ENCODE measurements at places on chromosomes 12 and 14.

- DNase-seq = no peak
These were observed 153.7 kb downstream of the CEP128 start for GRCh38 chr14:80787876-80788275.

- no peak for DNase-seq
These were observed 79.0 kb downstream of the WDR20 start for GRCh38 chr14:102218688-102219087.

- DNase-seq = peak; percentile 28
These were observed 612 bp downstream of the PHC1 start for GRCh38 chr12:8914716-8915526.

DNA sequence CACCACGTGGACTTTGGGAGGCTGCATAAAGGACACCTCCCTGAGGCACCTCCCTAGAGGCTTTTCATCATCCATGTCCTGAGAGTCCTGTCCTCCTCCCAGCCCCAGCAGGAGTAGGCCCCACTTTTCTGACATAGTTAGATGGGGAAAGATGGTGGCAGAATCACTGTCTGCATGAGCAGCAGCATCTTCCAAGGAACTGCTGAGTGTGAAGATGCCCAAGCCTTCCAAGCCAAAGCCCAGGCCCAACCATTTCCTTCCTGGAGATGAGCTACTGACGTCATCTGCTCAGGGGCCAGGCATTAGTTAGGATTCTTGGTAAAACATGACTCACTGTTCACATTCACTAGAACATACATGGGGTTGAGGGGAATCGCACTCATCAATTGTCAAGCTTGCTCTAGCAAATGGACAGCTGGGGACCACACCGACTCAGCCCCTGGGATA lies 37.3 kb downstream of the VDR start:
- DNase-seq = no peak

- DNase-seq = no peak
These were observed 35.6 kb downstream of the ANO4 start for GRCh38 chr12:100830003-100830795.

DNA sequence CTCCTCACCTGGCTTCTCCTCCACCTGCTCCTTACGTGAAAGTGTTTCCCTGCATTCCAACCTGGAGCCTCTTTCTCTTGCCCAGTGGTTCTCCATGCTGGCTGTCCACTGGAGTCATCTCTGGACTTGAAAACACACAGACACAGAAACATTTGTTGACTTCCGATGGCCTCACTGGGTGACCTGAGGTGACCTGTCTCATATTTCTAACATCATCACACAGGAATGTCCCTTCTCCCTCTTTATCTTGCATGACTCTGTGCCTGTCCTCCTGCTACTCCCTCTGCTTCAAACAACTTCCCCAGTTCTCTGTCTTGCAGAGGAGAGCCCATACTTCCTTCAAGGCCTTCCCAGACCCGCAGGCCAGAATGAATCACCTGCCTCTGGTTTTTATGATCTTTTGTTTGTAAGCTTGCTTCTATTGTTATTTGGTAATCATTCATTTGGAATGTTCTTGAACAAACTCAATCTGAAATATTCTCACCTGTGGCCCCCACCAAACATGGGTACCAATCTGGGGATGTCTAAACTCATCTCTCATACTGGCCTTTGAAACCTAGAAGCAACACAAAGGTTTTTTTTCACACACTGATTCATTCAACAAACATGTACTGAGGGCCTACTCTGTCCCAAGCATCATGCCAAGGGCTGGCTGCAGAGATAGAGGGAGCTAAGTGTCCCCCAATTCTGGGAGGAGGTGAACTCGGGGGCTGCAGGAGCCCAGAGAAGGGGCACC lies 9.7 kb upstream of the RIN3 start:
- no peak for DNase-seq

DNA sequence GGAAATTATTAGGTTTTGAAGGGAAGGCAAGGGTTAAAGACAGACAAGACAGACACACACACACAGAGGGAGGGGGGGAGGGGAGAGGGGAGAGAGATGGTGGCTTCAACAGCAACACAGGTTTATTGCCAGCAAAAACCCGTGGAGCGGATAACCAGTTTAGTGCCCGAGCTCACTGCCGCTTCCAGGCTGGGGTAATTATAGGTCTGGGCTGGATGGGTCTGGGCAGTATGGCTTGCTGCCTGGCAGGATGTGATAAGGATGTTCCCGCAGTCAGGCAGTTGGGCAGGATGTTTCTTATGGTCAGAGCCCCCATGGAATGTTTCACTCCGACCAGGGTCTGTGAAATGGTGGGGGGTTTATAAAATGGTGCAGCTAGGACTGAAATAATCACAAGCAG lies 4.4 kb upstream of the TDRD9 start:
- DNase-seq = no peak

DNA sequence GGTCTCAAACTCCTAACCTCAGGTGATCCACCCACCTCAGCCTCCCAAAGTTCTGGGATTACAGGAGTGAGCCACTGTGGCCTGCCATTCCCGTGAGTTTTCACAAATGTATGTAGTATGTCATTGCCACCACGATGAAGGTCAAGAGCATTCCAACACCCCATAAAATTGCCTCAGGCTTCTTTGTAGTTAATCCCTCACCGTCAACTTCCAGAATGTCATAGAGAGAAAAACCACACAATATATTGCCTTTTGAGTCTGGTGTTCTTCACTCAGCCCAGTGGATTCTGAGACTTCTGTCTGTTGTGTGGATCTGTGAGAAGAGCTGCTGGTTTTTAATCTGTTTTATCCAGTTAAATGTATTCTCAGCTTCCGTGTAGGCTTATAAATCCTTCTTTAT lies 12.6 kb upstream of the CFAP251 start:
- no peak for DNase-seq

GRCh38 chr14:56159066-56159465 lies 40.9 kb downstream of the PELI2 start:
- DNase-seq = no peak

GRCh38 chr12:117402363-117402762 lies 40.9 kb upstream of the NOS1 start:
- DNase-seq = no peak

GRCh38 chr14:53260286-53260685 lies 107.2 kb upstream of the DDHD1 start:
- no peak for DNase-seq

GRCh38 chr12:40382217-40382616 lies 157.4 kb downstream of the LRRK2 start:
- no peak for DNase-seq

- no peak for DNase-seq
These were observed 14.6 kb downstream of the SFSWAP start for GRCh38 chr12:131725503-131725902.

- no peak for DNase-seq
These were observed 199.1 kb downstream of the FOXN3 start for GRCh38 chr14:89217891-89218290.

DNA sequence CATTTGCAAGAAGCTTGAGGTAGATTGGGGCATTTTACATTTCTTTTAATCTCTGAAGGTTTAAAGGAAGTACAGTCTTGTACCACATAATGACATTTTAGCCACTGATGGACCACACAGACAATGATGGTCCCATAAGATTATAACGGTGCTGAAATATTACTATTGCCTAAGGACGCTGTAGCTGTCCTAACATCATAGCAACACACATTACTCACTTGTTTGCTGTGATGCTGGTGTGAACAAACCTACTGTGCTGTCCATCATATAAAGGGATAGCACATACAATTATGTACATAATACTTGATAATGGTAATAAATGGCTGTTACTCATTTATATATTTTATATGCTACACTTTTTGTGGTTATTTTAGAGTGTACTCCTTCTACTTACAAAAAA lies 127.1 kb upstream of the CPNE8 start:
- DNase-seq = no peak

DNA sequence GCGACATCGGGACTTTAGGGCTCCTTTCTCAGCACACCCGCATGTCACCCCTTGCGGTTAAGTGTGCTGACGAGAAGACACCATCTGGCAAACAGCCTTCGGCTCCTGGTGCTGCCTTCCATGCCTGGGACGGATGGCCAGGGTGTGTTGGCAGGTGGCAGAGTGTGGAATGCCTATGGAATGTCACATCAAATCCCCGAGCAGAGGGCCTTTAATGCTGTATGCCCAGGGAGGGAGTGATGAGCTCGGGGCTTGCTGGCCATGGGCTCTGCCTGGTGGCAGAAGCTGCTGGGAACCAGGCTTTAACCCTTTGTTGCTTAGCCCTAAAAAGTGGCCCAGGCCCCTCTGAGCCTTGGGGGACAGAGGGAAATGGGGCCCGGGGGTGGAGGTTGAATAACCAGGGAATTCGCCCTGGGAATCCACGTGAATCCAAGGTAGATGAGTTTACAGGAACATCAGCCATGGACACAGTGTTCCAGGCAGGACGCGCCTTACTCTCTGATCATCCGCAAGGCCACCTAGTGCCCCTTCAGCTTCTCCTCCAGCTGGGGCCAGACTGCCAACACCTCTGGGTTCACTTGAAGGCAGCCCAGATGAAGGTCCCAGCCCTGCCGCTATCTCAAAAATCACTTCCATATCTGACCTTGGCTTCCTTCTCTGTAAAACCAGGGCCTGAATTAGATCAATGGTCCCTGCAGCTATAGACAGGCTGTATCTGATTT lies 17.4 kb downstream of the FAM181A start:
- no peak for DNase-seq

- DNase-seq = no peak
These were observed 57.8 kb downstream of the LRP6 start for GRCh38 chr12:12209043-12209442.

DNA sequence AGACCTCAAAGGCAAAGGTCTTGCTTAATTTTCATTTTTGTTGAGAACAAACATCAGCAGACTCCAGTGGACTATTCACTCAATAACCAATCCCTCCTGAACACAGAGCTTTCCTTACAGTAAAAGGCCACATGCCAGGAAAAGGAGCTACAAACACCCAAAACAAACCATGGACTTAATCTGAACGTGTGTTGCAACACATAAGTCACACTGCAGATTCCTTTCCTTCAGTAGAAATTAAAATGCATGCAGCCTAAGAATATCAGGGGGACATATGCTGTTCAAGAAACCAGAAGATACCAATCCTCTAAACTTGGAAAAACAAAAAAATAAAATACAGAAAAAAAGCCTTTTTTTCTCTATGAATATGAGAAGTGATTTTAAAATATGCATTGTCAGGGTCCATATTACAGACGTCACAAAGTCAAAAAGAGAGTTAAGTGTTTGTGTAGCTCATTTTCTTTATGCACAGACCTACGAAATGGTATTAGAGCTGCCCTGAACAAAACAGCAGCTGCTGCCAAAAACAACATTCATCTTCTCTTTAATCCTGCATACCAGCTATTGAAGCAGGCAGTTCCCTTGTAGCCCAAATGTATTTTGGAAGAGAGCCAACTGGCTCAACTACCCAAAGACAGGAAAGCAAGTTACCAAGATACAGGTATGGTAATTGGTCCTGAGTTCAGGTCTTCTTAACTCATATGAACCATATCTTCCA lies 26.2 kb downstream of the KITLG start:
- DNase-seq = no peak

GRCh38 chr14:91419044-91419397 lies 1.4 kb upstream of the CCDC88C start:
- no peak for DNase-seq

DNA sequence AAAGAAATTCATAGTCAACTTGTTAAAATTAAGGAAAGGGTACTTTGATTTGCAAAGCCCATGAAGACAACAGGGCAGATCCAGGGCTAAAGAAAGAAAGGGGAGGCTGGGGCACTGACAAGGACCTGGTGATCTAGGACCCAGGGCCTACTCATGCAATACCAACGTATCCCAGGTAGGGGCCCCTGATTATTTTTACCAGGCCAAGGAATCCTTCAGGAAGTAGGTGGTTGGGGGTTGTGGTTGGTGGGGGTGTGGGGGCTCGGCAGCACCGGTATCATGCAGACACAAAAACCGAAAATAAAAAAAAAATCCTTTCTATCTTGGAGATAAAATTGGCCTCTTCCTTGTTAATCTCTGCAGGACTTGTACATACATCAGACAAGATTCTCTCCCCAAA lies 47.5 kb downstream of the GSC start:
- DNase-seq = no peak

- no peak for DNase-seq
These were observed 1.6 kb upstream of the TAS2R30 start for GRCh38 chr12:11136075-11136474.

- no peak for DNase-seq
These were observed 5.4 kb upstream of the NGB start for GRCh38 chr14:77276295-77276935.

DNA sequence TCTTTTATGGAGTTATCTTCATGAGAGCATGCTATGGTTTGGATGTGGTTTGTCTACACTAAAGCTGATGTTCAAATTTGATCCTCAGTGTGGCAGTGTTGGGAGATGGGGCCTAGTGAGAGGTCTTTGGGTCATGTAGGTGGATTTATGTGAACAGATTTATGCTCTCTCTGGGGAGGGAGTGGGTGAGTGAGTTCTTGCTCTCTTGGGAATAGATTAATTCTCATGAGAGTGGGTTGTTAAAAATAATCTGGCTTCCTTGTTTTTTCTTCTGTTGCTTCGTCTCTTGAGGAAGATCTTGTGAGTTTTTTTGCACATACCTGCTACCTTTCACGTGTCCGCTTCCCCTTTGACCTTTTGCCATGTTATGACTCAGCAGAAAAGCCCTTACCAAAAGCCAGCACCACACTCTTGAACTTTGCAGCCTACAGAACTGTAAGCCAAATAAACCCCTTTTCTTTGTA lies 20.5 kb downstream of the DERA start:
- DNase-seq = no peak

- no peak for DNase-seq
These were observed 82.9 kb upstream of the DYNC1H1 start for GRCh38 chr14:101881426-101881825.

- no peak for DNase-seq
These were observed 155.6 kb upstream of the PWP1 start for GRCh38 chr12:107529991-107530390.

DNA sequence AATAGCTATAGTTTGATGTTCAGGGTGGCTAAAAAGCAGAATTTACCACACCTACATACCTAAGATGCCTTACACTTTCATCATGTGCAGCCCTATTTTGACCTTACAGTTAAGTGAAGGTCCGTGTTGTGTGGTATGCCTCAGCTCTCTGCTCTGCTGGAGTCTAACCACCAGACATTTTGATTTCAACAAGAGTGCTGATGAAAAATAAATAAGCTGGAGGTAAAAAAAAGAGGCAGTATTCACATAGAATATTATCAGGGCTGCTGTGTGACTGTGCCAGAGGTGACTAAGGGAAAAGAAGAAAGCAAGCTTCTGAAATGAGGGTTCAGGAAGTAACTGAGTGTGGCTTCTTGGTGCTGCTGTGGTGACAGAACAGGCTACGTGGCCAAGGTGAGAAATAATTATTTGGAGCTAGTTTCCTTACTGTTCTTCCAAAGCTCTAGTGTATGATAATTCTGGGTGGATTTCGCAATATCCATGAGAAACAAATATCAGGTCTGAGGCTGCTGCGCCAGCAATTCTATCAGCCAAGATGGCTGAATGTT lies 188.8 kb downstream of the STXBP6 start:
- DNase-seq = no peak

DNA sequence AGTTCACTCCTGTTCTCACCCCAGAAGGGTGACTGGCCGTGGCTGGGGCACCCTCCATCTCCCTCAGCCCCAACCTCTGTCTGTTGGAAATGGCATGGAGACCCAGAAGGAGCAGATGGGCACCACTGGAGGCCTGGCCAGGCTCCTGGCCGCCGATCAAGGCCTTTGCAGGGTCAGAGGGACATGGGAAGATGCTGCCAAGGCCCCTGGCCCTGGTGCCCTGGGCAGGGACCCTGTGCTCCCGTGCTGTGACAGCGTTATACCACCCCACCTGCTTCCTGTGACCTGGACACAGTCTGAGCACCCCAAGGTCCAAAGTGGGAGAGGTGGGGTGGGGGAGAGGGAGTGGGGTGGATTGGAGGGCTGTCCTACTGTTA lies 3.5 kb downstream of the INF2 start:
- no peak for DNase-seq
